Thyroid gland (tissue), 4 donors: ENCODE measurements at places on chromosomes 2 and 18. TPM values are rescaled to one million over a fixed set of nuclear protein-coding genes. Genes with fewer than 3 reads are reported as not detected.
A peak's percentile ranks its signal among the peaks of the same experiment; 100 is the strongest.

Gene REG3G
- total RNA-seq: not detected

GRCh38 chr2:10951558-10952414 is 40.1 kb downstream of the KCNF1 start:
- DNase-seq: no peak

Gene NPAS2
- 12.7 TPM for total RNA-seq

- no peak for DNase-seq
Measured at GRCh38 chr2:229431327-229431954, 160.4 kb upstream of the PID1 start.

GRCh38 chr18:22711192-22711685 is 221.9 kb upstream of the RBBP8 start:
- DNase-seq: peak; percentile 20

Gene B3GNT7
- 19.2 TPM for total RNA-seq
